ENCODE measurements at places on chromosomes 7 and 10.

DNA sequence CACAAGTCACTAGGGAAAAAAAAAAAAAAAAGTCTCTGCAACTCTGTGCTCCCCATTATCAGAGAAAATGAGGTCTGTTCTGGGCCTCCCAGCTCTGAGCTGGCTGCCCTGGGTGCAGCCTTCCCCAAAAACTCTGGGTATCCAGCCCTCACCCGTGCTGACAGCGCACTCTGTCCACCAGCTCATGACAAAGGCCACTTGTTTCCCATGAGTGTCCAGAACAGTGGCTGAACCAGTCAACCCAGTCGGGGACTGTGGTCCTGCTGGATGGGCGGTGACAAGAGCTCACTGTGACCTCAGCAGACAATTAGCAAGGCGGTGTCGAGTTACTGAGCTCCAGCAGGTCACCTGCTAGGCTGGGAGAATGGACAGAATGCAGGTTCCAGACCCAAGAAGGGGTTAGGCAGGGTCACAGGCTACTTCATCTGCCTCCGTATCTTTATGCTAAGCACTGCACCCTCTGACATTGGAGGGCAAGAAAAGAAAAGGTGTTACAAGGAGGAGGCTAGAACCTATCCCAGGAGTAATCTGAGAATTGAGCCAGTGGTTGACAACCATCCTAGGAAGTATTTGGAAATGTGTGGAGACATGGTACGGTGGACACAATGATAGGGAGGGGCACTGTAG lies 37.2 kb downstream of the DLG5 start:
- DNase-seq: no peak

DNA sequence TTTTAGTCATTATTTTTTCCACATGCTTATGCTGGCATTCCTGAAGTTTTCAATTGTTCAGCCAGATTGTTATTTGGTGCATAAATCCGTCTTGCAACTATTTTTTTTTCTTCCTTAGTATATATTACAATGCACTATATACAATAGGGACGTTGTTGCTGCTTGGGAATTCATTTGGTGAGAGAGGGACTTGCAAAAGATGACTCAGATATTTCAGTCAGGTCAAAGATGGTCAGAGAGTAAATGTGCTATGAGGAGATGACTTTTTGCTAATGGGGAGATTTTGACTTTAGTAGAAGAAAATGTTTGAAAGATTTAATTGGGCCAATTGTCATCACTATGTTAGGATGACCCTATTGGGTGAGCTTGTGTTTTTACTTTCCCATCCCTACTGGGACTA lies 348.4 kb upstream of the MTPN start:
- DNase-seq: no peak

DNA sequence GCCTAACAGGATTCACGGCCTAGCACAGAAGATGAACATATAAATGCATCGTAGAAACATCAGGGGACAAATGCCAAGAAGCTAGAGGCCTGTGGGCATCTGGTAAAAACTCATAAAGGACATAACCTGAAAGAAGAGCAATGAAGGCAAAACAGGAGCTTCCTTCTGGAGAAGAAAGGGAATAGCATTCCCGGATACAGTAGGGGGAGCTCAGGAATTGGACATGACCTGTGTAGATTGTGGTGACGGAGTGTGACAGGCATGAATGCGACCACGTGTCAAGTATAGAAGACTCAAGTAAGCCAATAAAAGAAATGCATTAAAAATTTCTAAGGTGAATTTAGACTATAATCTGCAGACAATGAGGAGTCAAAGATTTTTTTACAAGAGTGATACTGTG lies 270.1 kb downstream of the AGMO start:
- DNase-seq: no peak

DNA sequence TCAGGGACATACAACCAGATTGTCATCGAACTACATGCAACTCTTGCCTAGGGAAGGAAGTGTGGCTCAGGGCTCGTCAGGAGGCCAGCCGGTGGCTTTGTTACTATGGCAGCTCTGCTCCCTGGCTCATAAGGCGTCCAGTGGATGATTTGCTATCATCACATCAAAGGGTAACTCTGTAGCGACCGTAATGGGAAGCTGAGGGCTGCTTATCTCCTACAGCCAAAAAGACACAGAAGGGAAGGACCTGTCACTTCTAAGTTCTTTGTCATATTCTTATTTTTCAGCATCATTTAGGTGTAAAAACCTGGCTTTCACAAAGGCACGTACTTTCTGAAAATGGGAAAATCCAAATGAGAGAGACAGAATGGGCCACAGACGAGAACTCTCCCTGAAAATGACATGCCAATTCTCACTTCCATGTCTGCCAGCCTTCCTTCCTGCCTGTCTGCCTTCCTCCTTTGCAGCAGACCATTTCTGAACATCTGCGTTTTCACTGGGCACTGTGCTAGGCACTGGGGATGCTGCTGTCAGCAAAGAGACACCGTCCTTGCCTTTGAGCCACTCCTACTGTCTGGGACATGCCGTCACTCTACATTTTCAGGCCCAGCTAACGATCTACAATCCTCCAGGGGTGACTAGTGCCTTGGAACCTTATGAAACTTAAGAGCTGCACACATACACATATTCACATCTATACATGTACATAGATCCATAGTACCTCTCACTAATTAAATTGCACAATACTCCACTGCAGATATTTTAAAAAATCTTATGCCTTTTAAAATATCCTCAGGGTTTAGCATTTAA lies 26.9 kb downstream of the ENKUR start:
- no peak for DNase-seq

DNA sequence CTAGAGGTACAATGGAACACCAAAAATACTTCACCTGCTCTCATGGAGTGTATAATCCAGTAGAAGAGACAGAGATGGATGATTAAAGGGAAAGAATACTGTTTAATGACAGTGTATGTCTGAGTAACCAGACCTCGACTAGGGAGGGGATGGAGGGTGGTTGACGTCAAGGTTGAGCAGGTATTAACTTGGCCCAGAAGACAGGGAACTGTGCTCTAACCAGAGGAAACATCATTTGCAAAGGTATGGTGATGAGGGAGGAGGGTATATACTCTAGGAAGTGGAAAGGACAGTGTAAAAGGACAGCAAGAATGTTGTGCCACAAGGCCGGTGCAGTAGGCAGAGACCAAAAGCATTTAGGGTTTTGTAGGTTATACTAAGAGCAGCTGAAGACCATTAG lies 2.9 kb downstream of the MIOS start:
- no peak for DNase-seq

DNA sequence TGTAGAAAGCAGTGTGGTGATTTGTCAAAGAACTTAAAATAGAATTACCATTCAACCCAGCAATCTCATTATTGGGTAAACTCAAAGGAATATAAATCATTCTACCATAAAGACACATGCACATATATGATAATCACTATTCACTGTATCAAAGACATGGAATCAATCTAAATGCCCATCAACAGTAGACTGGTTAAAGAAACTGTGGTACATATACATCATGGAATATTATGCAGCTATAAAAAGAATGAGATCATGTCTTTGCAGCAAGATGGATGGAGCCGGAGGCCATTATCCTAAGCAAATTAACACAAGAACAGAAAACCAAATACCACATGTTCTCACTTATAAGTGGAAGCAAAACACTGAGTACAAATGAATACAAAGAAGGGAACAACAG lies 281.5 kb upstream of the MAGI2 start:
- no peak for DNase-seq

DNA sequence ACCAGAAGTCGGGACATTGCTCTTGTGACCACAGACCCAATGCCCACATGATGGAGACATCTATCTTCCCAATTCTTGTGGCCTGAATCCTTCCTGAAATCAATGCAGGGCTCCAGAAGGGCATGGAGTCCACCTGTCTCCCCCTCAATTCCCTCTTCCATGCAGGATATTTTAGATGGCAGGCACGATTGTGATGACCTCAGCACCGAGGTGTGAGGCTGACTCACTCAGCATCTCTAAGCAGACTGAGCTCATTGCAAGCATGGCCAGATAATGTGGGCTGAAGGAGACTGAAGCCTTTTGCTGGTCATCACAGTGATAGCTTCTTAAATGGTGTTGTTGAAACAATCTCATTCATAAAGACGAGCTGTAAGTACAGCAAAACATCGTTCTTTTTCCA lies 374.9 kb upstream of the PODXL start:
- DNase-seq: no peak

DNA sequence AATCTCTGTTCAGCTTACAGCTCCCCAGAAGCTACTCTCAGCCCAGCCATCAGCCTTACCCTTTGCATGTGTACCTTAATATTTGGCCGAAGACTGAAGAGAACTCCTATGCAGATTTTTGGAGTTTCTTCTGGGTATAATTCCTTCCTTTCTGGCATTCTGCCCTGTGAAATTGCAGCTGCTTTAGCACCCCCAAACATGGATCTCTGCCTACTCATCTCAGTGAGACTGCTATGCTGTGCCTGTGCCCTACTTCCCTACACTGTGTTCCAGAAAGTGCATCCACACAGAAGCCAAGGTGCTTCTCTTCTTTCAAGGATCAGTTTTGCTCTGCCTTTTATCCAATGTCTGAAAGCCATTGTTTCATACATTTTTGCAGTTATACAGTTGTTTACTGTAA lies 81.6 kb downstream of the NPY start:
- DNase-seq: no peak

GRCh38 chr7:137755846-137756651 lies 90.7 kb downstream of the DGKI start:
- no peak for DNase-seq

GRCh38 chr10:8229153-8229552 lies 174.7 kb downstream of the GATA3 start:
- DNase-seq: no peak

GRCh38 chr7:37354656-37355131 lies 94.0 kb downstream of the ELMO1 start:
- DNase-seq: peak; percentile 94

Data from HL-60 (cell line).